Fibroblast of the aortic adventitia (primary cell): ENCODE measurements at places on chromosomes 5 and 9.
A peak's percentile ranks its signal among the peaks of the same experiment; 100 is the strongest.

GRCh38 chr9:125845271-125845808 lies 98.2 kb downstream of the PBX3 start:
- no peak for DNase-seq

- no peak for DNase-seq
Measured at GRCh38 chr5:172990776-172991175, 7.2 kb downstream of the ATP6V0E1 start.

GRCh38 chr5:5344051-5344571 lies 78.4 kb upstream of the ICE1 start:
- DNase-seq, result no peak

DNA sequence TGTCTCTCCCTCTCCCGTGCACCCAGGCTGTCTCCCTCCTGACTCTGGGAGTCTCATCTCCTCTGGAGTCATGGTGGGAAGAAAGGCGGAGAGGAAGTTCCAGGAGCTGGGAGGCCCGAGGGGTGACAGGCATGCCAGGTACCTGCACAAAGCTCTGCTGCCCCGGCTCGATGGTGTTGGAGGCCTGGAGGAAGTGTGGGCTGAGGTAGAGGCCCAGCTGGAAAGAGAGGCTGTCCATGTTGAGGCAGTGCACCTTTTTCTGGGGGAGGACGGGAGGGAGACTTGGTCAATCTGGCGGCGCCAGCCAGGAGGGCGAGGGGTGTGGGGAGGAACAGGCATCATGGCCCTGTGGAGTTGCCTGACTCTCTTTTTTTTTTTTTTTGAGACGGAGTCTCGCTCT lies 15.9 kb downstream of the FPGS start:
- no peak for DNase-seq

DNA sequence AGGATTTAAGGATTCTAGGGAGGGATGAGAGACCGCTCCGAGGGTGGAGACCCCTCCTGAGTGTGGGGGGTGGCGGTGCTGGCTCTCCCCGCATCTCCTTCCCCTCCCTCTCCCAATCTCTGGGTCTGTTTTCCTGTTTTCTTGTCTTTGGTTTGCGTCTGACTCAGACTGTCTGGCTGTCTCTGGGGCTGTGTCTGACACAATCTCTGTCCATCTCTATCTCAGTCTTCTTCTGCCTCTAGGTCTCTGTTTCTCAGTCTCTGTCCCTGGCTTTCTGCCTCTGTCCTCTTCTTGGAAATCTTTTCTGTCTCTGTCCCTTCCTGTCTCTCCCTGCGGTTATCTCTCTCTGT lies 196 bp upstream of the GRM6 start:
- DNase-seq, result no peak

GRCh38 chr5:137888863-137889759 lies at the start of gene PKD2L2:
TSS of gene PKD2L2 (plus strand) at chr5:137889457. CDS start at chr5:137889492, 35 bp downstream.
- peak; percentile 73 for DNase-seq

DNA sequence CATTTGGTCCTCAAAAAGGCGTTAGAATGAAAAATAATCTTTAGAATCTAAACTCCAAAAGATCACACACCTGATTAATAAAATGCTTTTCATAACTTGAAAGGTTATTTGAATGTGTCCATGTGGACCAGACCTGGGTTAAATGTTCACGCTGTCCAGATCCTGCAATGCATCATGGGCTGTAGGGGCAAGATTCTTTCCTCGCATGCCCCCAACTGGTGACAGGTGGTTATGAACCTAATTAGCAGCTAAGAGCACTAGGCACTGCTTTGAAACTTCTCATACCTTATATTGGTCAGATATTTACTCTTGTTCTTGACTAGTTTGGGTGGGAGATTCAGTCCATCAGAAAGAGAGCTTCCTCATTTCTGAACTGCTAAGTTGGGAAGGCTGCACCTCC lies 19.3 kb upstream of the PIP5K1B start:
- no peak for DNase-seq

DNA sequence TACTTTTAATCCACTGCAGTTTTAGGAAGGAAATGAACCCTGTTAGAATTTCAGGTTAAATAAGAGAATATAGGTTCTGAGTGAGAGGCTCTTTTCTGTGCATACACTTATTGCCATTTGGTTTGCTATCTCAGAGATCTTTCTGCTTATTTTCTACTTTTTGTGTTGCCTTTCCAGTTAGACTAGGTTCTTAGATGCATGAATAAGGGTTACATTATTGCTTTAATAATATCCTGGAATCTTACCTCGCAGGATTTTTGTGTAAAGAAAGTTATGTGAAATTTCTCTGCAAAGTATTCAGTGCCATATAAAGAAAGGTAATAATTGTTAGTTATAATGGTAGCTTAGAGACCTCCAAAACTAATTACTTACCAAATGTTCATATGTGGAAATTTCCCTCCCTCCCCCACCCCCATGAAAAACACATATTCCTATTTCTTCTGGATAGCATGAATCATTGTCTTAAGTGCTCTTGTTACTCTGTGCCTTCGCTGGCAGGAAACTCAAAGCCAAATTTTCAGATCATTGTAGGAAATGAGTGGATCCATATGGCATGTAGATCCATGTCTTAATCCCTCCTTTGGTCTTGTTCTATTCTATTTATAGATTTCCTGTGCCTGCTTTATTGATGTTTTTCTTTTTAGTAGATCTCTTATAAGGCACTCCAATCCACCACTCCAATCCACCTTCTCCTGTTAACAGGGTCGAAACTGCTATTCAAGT lies 2.7 kb upstream of the APBA1 start:
- DNase-seq, result peak; percentile 91

GRCh38 chr5:152804179-152804578 lies 399.1 kb upstream of the NMUR2 start:
- DNase-seq, result no peak

DNA sequence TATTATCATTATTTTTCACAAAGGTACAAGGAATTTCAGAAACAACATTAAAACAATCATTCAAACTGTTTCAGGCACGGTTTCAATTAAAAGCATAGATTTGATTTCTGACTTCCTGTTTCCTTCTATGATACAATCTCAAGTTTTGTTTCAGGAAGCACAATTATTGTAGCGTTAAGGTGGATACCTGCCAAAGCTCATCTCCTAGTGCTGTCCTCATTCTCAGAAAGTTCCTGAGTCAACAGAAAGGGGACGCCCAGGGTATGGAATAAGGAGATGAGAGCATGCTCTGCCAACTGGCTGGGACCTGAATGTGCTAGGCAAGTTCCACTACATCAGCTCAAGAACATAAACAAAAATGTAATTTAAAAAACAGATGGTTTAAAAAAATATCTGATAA lies 2.0 kb upstream of the TRIM14 start:
- no peak for DNase-seq
